ENCODE measurements at places on chromosomes 7 and 10.
A peak's percentile ranks its signal among the peaks of the same experiment; 100 is the strongest.

DNA sequence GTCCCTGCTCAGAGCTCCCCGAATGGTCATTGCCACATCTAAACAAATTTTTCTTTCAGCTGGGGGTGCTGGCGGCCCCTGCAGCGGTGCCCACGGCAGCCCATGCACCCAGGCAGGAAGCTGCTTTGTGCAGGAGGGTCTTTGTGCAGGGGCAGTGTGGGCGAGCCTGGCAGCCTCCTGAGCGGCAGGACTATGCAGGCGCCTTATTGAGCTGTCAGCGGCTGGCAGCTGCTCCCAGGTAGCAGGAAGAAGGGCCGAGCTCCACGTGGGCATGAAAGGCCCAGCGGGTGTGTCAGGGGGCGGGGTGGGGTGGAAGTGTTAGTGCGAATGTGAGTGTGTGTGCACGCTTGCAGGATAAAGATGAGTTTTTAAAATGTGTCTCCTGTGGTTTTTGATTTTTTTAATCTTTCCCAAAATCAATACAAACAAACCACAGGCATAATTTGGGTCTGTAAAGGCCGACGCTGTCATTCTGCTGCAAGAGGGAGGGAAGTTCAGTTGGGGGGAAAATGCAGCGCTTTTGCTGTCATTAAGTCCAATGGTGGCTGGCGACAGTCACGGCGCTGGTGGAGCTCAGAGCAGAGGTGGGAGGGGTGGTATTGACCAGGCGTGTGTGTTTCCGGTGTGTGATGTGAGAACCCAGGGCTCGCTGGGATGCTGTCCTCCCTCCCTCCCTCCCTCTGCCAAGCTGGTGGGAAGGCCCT lies 83.9 kb downstream of the LHPP start:
- no peak for DNase-seq

DNA sequence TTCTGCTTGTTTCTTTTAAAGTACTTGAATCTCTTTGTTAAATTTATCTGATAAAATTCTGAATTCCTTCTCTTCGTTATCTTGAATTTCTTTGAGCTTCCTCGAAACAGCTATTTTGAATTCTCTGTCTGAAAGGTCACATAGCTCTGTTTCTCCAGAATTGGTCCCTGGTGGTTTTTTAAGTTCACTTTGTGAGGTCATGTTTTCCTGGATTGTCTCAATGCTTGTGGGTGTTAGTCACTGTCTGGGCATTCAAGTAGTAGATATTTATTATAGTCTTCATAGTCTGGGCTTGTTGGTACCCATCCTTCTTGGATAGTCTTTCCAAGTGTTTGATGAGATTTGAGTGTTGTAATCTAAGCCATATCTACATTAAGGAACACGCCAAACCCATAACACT lies 1060.6 kb downstream of the LRMDA start:
- DNase-seq: no peak

DNA sequence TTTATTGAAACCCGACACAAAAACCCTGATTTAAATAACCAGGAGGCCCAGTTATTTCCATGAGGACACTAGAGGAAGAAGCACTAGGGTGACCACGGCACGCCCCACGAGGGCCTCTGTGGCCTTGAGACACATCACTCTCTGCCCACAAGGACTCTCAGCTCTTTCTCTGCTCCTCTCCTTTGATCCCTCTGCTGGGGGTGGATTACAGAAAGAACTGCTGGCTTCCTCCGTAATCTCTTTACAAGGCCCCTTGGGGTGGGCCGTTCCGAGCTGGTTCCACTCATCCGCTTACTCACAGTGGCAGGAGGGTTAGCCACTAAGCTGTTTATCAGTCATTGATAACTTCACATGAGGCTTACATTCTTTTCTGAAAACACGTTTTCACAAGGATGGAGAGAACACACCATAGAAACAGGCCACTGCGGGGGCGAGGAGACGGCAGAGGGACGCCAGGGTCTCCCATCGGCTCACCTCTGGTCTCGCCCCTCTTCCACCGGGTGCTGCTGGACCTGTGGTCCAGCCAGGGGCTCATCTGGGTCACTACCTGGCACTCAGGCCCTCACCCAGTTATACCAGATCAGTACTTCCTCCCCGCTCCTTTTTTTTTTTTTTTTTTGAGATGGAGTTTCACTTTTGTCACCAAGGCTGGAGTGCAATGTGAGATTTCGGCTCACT lies 17.6 kb upstream of the PFKFB3 start:
- peak; percentile 54 for DNase-seq

DNA sequence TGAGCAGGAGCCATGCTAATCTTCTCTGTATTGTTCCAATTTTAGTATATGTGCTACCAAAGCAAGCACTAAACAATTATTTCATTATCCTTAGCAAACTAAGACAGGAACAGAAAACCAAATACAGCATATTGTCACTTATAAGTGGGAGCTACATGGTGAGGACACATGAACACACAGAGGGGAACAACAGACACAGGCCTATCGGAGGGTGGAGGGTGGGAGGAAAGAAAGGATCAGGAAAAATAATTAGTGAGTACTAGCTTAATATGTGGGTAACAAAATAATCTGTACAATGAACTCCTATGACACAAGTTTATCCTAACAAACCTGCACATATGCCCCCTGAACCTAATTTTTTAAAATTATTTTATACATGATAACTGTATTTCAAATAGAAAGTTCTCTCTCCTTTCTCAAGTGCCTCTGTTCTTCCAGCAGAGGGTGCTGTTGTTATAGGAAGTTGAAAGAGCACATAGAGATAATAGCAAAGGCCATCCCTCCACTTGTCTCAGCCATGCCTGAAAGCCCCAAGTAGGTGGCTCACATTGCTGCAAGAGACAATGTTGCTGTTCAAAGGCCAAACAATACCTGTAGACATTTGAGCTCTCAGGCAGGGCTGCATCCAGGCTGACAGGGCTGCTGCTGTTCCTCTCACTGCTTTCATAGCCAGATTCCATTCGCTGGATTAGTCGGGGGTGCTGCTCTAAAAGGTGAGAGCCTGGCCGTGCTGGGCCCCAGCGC lies 33.4 kb upstream of the PPP3CB start:
- peak; percentile 73 for DNase-seq

DNA sequence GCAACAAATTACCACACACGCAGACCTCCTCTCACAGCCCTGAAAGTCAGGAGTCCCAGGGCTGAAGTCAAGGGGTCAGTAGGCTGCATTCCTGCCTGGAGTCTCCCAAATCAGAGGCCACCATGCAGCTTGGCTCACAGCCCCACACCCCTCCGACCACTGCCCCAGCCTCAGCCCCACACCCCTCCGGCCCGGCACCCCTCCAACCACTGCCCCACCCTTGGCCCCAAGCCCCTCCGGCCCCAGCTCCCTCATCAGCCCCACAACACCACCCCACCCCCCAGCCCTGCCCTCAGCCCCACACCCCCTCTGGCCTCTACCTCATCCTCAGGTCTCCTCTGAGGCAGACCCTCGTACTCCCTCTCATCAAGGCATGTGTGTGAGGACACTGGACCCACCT lies 85.7 kb downstream of the DIP2C start:
- DNase-seq: no peak

GRCh38 chr10:88913127-88913526 lies 33.1 kb downstream of the STAMBPL1 start:
- DNase-seq: no peak

DNA sequence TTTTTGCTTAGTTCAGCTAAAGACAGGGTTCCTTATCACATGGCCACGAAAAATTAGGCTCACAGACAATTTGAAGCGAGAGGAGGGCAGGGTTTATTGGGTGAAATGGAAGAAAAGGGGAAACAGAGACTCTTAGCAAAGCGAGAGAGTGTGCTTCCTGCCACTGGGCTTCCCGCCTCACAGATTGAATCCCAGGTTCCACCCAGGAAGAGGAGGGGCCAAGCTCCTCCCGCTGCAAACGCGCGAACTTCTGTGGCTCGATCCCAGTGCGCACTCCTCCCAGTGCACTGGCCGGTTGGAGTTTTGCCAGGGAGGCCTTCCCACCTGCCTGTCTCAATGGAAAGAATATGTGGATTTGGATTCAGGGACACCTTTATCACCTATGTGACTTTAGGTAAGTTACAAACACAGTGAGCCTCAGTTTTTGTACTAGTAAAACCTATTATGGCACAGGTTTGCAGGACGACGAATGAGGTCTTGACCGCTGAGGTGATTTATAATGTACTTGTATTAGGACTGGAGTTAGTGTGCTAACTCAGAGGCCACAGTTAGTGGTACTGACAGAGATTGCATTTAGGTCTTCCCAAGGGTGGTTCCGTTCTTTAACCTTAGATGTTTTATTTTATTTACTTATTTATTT lies 48.5 kb upstream of the SP8 start:
- peak; percentile 50 for DNase-seq
